ENCODE measurements at places on chromosomes 12 and 14. TPM values are rescaled to one million over a fixed set of nuclear protein-coding genes. Genes with fewer than 3 reads are reported as not detected.

Gene CDH24
- 3.2 TPM for total RNA-seq

GRCh38 chr12:56190695-56191155 is 1.4 kb upstream of the SMARCC2 start:
- H3K36me3 ChIP-seq, result no peaks in the 10 kb centered on the region
- no peaks in the 10 kb centered on the region for H3K27me3 ChIP-seq
- no peak for DNase-seq
- peak overlapping the region; percentile 96 for H3K27ac ChIP-seq

DNA sequence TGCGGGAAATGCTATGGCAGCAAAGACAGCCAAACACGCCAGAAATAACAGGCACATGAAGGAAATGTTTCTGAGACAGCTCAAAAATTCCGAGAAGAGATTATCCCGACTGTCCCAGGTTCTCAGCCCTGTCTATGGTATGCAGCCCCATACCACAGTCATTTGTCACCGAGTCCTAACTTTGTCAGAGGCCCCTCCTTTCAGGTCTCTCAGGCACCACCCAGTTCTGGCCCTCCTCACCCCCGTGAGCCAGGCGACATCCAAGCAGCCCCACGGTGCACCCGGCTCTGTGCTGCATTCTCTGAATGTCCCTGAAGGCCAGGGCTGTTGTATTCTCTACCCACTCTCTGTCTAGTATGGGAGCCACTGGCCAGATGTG is 24.0 kb downstream of the SSH1 start:
- H3K4me3 ChIP-seq, result no peak overlapping the region
- H3K27ac ChIP-seq, result peak overlapping the region; percentile 71
- H3K4me1 ChIP-seq, result peaks cover 18% of the 10 kb centered on the region
- H3K27me3 ChIP-seq, result no peaks in the 10 kb centered on the region
- DNase-seq, result peak; percentile 56

Gene RAD9B
- total RNA-seq, result 2.8 TPM

Gene PRIMA1
- total RNA-seq, result 2.1 TPM

DNA sequence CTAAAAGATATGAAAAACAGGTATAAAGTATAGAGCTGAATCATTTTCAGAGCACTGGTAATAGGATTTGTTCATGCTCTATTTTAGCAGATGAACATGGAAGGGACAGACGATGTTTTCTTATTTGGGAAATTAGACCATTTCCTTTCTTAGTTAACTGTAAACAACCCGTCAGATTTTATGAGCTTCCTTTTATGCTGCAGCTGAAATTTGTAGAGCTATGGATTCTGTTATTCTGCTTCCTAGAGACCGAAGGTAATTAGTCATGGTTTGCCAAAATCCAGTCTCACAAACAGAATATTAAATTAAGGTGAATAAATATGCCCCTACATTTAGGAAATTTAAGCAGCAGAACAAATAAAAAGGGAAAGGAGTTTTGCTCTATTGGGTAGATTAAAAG is 180.2 kb upstream of the SYT1 start:
- H3K36me3 ChIP-seq, result no peaks in the 10 kb centered on the region
- no peak overlapping the region for H3K4me3 ChIP-seq
- H3K27ac ChIP-seq, result no peak overlapping the region

GRCh38 chr12:109861689-109862314 is 18.5 kb downstream of the GLTP start:
- no peak overlapping the region for H3K4me3 ChIP-seq
- no peaks in the 10 kb centered on the region for H3K36me3 ChIP-seq
- no peaks in the 10 kb centered on the region for H3K27me3 ChIP-seq
- H3K4me1 ChIP-seq, result peaks cover 4% of the 10 kb centered on the region

Gene SYCP3
- total RNA-seq, result 0.33 TPM

- no peaks in the 10 kb centered on the region for H3K27me3 ChIP-seq
- no peak overlapping the region for H3K27ac ChIP-seq
- H3K4me3 ChIP-seq, result no peak overlapping the region
- DNase-seq, result no peak
- H3K36me3 ChIP-seq, result no peaks in the 10 kb centered on the region
Observed at GRCh38 chr14:24422694-24423601, 6.5 kb downstream of the CBLN3 start.

- DNase-seq, result no peak
- H3K27ac ChIP-seq, result peak overlapping the region; percentile 53
- no peaks in the 10 kb centered on the region for H3K27me3 ChIP-seq
- no peak overlapping the region for H3K4me3 ChIP-seq
- no peaks in the 10 kb centered on the region for H3K36me3 ChIP-seq
Observed at GRCh38 chr14:33307691-33308251, 369.1 kb downstream of the NPAS3 start.

Data from breast epithelium (tissue), 4 donors.